Activated T-cell treated with anti-CD3 and anti-CD28 coated beads, Interleukin-2, amount 50 U/mL, for 24 hours (primary cell): ENCODE measurements at places on chromosomes 12 and 14.

GRCh38 chr12:52691076-52691840 is 11.1 kb upstream of the KRT1 start:
- peak; percentile 65 for DNase-seq

DNA sequence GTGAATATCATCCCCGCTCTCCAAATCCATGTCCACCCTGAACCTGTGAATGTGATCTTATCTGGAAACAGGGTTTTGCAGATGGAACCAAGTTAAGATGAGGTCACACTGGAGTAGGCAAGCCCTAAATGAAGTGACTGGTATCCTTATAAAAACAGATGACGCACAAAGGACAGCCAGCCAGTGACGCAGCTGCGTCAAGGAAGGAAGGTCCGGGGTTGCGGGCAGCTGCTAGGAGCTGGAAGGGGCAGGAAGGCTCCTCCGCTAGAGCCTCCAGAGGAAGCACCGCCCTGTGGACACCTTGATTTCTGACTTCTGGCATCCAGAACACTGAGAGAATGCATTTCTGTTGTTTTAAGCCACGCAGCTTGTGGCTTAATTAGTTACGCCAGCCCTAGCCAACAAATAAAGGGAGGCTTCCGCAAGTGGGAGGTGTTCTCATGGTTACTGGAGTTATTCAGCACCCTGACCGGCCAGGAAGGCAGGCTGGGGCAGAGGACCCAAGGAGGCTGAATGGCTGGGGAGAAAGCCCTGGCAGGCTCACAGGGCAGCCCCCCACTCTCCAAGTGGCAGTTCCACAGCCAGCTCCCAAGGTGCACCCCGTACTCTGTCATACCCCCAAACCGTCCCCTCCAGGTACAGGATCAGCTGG is 127.6 kb upstream of the NCOR2 start:
- no peak for DNase-seq

DNA sequence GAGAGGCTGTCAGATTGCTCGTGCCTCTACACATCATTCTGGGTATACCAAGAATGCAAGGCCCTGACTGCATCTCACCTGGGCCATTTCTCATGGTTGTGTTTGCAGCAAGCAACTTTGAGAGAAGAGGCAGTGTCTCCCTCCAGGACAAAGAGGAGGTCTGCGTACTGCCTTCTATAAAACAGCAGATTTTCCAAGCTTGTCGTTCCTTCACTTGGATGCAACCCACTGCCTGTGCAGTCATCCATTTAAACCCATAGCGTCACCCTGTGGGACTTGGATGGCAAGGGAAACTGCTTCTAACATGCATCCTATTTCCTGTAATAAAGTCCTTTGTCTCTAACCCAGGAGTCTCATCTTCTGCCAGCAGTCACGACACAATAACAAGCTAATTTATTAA is 1.3 kb downstream of the POMT2 start:
- no peak for DNase-seq

- DNase-seq: no peak
These were observed 218.9 kb downstream of the ITPR2 start for GRCh38 chr12:26614011-26614616.

DNA sequence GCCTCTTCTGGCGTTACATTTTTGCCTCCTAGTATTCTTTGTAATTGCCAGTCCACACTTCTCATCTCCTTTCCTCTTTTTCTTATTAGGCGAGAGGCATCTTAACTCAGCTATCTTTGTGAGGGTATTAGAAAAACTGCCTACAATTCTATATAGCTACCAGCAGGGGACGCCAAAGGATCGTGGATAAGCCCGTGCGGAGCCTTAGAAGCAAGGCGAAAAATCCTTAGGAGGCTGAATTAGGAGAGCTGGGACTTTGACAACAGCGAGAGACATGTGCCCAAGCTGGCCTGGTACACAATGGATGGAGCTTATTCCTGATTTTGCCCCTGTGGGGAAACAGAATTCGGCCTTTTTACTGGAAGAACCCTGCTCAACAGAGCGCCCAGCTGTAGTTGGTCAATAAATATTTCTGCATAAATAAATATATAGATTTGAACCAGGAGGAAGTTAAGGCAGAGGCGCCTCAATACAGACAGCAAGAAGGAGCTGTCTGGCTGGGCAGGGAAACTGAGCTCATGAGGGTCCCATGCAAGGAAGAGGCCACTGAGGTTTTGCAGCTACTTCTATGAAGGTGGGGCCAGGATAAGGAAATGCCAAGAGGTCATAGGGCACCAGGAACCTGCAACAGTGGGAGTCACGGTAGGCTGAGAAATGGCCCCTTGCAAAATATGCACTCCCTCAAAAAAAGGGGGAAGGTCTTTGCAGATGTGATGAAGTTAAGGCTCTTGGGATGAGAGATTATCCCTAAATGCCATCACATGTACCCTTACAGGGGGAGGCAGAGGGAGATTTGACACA is 14.6 kb upstream of the RBM19 start:
- peak; percentile 39 for DNase-seq
